RPMI7951 (cell line): ENCODE measurements at places on chromosomes 3 and 15.

- DNase-seq = no peak
Measured at GRCh38 chr15:53962646-53963561, 15.3 kb upstream of the UNC13C start.

DNA sequence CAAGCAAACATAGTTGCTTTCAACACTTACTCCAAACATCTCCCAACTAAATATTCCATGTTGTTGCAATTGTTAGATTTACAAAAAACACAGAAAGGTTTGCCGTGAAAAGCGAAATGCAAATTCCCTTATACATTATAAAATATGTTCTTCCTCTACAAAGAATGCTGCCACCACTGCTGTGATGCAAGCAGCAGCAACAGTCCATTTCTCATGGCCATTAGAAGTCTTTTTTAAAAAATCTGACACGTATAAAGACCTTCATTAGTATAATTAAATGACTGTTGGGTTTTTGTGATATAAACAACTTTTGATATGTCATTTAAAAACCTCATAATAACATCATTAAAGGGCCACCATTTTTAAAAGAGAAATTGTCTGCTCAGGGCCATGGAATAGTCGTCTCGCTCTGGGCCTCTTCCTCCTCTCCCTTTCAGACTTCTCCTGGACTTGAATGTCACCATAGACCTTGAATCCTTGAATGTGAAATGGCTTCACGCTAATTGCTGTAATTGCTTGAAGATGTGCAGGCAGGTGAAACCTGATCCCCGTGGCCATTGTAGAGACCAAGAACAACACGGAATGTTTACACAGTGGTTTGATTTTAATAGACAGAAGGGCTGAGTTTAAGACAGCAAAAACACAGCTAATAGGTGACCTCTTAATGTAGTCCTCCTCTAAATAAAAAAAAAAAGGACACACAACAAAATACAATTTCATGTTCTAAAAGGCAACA is 450.4 kb downstream of the FOXP1 start:
- DNase-seq = peak; percentile 25

GRCh38 chr3:125045965-125046364 is 9.8 kb downstream of the HEG1 start:
- DNase-seq = peak; percentile 88

GRCh38 chr3:23166276-23166675 is 36.9 kb upstream of the UBE2E2 start:
- no peak for DNase-seq

- DNase-seq = peak; percentile 8
Measured at GRCh38 chr3:120192159-120192558, 92.9 kb downstream of the GPR156 start.

- no peak for DNase-seq
Measured at GRCh38 chr3:29214009-29214658, 66.7 kb upstream of the RBMS3 start.

DNA sequence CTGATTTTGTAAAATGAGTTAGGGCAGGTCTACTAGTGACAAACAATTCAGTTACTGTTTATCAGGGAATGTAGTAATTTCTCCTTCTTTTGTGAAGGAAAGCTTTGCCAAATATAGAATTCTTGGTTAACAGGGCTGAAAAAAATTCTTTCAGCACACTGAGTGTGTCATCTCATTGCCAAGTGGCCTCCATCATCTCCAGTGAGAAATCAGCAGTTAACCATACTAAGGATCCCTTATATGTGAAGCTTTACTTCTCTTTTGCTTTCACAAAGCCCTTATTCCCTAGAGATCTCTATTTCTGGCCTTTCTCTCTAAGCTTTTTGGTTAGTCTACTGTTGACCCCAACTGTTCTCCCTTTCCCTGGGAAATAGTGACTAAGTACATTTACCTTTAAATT is 269.1 kb downstream of the SCAPER start:
- DNase-seq = no peak

DNA sequence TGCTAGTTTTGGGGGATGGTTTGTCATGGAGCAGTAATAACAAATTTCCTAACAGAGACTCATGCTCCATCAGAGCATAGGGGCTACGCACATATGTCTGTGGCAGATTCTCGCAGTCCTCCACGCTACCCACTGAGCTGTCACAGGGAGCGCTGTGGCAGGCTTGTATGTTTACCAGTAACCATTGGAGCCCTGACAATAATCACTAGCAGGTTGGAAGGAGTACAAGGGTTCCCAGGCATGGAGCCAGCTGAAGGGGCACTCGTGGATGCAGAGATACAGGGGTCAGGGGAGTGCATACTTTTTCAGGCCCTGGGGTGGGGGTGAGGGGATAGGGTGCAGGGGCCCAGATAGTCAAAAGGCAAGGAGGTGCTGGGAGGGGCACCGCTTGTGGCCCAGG is 7.9 kb upstream of the GP9 start:
- no peak for DNase-seq

DNA sequence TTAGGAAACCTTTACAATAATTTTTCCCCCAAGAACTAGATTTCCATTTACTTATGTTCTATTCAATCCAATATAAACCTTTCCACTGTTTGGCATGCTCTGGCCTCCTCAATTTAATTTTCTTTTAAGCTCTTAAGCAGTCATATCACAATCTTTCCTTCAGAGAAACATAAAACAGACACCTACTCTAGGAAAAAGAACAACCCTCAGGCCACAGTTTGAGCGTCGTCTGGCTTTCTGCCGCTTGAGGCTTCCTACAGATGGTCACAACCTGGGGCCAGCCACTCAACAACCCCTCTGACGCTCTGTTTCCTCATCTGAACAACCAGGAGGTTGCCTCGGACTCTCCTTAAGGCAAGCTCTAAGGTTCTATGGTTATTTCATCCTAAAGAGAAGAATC is 143.3 kb downstream of the ADAMTS17 start:
- DNase-seq = no peak

DNA sequence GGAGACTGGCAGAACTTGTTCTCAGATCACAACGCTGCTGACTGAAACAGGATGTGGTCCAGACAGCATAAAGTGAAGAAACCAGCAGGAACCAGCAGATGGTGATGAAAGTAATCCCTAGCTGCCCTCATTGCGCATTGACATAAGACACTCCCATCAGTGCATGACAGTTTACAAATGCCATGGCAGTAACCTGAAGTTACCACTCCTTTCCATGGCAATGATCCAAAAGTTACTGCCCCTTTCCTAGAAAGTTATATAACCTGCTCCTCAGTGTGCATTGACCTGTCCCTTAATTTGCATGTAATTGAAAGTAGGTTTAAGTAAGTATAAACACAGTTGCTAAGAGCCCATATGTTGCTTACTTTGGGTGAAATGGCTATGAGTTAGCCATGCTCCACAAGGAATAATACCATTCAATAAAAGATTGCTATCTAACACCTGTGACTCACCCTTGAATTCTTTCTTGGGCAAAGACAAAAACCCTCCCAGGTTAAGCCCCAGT is 149.1 kb upstream of the CD96 start:
- DNase-seq = peak; percentile 29

- peak; percentile 78 for DNase-seq
Measured at GRCh38 chr15:52246686-52247431, 48.7 kb downstream of the MYO5C start.

GRCh38 chr3:90007778-90008499 is 900.5 kb downstream of the EPHA3 start:
- no peak for DNase-seq

- no peak for DNase-seq
Measured at GRCh38 chr3:9553021-9553947, at the start of gene LHFPL4. Gene LHFPL4, minus strand, starts transcription at chr3:9553822. Its CDS starts 1,143 bp downstream, at chr3:9552679.

DNA sequence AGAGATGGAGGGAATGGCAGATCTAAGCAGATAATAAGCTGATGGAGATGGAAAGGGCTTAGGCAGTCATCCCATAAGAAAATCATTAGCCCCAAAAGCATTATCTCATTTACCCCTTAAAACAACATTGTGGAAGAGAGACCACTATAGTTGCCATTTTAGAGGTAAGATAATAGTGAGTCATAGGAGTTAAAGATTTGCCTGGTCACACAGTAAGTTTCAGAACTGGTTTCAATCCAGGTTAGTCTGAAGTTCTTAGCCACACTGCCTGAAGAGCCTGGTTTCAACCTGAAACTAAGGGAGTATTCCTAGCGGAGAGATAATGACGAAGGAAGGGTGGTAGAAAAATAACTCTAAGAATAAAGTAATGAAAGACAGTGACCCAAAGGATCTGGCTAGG is 13.0 kb upstream of the UBR1 start:
- DNase-seq = no peak

GRCh38 chr15:33159726-33160453 is 34.6 kb downstream of the FMN1 start:
- peak; percentile 68 for DNase-seq

GRCh38 chr3:131899021-131899420 is 135.8 kb downstream of the CPNE4 start:
- no peak for DNase-seq

- no peak for DNase-seq
Measured at GRCh38 chr15:52709187-52709981, 30.2 kb upstream of the ATOSA start.

DNA sequence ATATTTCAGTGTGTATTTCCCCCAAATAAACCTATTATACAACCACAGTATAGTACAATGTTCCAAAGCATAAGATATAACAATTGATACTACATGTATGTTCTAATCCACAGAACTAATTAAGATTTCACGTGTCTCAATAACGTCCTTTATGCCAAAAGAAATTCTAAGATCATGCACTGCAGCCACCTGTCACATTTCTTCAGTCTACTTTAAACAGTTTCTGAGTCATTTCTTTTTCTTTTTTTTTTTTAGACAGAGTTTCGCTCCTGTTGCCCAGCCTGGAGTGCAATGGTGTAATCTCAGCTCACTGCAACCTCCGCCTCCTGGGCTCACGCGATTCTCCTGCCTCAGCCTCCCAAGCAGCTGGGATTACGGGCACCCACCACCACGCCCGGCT is 190.2 kb downstream of the STAG1 start:
- DNase-seq = no peak

- DNase-seq = peak; percentile 25
Measured at GRCh38 chr3:24493746-24494617, 668 bp downstream of the THRB start.

- DNase-seq = no peak
Measured at GRCh38 chr3:196311-197148, at the start of gene CHL1. Gene CHL1, plus strand, starts transcription at chr3:196763. Its CDS starts 123,014 bp downstream, at chr3:319777.

DNA sequence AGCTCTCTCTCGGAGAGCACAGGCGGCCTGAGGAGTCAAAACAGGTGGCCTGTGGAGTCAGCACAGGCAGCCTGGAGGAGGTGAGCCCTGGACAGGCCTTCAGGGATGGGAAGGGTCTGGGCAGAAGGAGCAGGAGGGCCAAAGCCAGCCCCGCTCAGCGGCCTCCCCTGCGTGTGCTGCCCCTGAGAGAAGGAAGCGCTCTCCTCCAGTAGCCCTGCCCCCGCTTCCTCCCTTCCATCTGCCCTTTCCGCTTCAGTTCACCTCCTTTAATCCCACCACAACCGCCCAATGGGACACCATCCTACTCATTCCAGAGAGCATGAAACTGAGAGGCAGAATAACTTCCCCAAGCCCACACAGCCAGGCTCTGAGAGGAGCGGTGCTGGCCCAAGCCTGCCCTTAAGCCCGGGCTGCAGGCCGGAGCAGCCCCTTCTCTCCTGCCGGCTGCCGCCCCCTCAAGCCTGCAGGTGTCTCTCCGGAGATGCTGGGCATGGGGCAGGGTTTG is 3.2 kb upstream of the NR2E3 start:
- DNase-seq = no peak

DNA sequence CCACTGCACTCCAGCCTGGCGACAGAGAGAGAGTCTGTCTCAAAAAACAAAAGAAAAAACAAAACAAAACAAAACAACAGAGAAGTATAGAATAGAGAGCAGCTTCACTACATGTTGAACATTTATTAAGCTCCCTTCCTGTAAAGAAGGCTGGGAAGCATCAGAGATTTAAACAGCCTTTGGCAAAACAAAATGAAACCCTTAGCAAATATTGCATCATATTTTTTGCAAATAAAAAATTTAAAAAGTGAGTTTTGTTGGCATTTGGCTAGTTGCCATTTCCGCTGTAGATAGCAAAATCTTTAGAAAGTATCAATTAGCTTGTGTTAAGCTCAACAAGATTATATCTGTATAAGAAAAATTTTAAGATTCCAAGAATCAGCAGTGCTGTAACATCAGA is 151.2 kb downstream of the SERPINI1 start:
- no peak for DNase-seq

GRCh38 chr15:47066392-47066791 is 650.9 kb upstream of the SEMA6D start:
- peak; percentile 7 for DNase-seq

DNA sequence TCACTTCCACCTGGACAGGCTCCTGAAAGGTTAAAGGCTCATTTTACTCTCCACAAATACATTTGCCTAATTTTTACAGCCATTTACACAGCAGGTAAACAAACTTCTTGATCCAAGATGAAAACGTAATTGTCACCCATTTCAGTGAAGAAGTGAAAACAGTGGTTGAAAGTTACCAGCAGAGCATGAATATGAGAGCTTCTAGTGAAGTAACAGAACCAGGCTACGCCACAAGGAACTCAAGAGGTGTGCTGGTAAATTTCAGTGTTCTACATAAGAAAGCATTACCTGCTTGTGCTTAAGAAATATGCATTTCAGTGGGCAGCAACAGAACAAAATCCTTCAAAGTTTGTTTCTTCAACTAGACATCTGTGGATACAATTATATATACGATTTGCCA is 113.2 kb downstream of the MECOM start:
- no peak for DNase-seq

GRCh38 chr3:74845081-74845480 is 230.6 kb upstream of the CNTN3 start:
- DNase-seq = no peak

DNA sequence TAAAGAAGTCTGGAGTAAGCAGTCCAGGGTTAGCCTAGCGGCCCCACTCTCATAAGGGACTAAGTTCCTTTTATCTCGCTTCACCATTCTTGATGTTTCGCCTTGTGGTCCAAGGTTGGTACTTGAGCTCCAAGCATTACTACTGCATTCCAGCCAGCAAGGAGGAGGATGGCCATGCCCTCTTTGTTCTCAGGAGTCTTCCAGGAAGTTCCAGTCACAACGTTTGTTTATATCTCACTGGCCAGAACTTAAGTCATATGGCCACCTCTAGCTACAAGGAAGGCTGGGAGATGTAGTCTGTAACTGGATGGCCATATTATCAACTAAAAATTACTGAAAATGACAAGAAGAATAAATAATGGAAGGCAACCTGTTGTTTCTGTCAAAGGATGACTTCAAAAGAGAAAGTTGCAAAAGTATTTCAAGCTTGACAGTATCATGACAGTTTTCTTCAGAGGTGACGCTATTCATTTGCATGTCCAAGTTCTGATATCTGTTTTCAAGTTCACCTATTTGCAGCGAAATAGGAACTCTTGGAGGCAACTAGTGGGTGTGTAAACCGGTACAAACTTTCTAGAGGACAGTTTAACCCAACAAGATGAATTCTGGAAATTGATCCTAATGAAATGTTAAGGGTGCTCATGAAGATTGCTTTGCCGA is 118.6 kb downstream of the PGPEP1L start:
- peak; percentile 62 for DNase-seq

DNA sequence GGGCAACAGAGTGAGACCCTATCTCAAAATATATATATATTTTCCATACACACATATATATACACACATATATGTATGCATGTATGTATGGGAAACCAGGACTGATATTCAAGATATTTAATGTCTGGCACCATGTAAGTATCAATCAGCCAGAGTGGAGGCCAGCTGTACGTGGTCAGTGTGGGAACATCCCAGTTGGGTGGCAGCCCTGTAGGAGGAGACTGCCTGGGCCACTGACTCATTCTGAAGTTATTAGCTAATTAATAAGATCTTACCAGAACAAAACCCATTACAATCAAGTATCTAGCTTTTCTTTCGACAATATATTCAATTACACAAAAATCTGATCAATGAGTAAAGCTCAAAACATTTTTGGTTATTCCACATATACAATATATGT is 85.1 kb upstream of the OCA2 start:
- DNase-seq = no peak

GRCh38 chr3:22231061-22231460 is 480.1 kb upstream of the ZNF385D start:
- DNase-seq = peak; percentile 55
